ENCODE measurements at places on chromosomes 2 and 18.

DNA sequence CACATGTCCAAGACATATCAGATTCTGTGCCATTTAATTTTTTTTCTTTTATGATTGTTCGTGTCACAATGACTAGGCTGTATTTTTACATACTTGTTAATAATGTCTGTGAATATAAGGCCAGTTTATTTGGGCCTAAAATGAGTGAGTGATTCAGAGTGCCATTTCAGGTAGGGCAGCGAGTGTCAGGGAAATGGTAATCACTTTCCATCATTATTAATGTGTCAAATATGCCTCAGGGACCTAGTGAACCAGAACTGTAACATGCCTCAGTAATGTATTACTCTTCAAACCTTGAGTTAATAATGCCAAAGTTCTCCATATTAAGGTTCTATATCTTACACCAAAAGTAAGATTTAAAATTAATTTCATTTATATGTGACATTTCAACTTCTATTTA lies 8.6 kb downstream of the FAM171B start:
- DNase-seq: no peak

- no peak for DNase-seq
Observed at GRCh38 chr2:10863837-10864236, 47.9 kb upstream of the KCNF1 start.

DNA sequence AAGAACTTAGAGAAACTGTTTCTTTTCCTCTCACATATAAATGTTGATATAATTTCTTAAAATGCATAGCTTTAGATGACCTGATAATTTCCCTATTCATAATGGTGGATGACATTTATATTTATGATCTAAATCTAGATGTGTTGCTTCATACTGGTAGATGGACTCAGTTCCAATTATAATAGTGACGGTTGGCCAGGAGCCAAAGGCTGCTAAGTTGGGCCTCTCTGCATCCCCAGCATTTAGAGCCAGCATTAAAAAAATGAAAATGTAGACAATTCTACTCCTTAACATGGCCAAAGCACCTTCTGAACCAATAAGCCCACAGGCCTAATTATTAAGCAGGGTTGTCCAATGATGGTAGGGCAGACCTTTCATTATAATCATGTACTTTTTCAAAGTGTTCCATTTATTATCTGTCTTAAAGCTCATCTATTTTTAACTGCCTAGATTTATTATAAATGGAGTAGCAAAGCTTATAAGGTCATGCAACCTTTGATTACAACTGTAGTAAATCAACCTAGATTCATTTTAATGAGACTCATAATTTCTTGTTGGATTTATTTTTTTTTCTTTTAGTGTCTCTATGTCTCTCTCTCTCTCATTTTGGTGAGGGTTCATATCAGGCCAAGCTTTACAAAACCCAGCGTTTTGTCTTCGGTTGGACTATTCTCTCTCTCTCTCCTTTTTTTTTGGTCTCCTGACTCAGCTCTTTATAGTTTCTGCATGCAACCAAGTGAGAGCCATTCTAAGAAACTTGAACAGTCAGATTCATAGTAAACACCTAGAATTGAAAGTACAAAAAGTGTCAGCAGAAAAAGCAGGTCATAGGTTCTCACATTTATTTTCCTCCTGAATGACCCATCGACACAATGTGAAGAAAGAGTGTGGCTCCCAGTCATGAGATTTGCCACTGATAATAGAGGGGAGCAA lies 2016.1 kb upstream of the PIK3C3 start:
- no peak for DNase-seq

DNA sequence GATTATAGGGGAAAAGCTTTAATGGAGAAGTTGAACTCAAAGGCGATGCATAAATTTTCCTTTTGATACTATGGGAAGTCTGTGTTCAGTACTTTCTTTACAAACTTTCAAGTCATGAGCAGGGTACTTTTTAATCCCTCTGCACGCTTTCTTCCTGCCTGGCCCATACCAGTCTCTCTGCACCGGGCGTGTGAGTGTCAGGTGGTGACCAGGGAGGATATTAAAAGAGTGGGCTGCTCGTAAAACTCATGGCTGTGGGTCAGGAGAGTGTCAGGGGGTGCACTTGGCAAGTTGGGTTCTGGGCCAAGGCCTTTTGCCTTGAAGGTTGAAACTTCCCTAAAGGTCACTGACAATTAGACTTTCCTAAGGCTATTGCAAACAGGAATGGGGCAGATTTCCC lies 367.8 kb downstream of the GPD2 start:
- DNase-seq: no peak

- DNase-seq: no peak
Observed at GRCh38 chr2:235956281-235956970, 211.8 kb downstream of the GBX2 start.

- no peak for DNase-seq
Observed at GRCh38 chr2:240425697-240426096, 9.8 kb upstream of the GPC1 start.

DNA sequence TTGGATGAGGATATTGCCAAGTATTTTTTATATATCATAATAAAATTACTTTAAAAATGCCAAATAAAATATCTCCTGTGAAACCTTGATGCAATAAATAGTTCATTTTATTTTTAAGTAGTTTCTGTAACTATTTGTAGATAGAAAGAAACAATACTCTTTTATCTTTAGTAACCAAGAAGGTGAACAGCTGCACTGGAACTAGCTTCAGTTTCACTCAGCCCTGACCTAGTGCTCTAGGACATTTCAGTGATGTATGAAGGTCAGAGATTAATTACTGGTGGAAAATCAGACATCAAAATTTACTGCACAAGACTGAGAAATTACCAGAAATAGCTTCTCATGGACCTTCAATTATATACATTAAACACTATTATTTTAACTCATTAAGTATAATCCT lies 1305.0 kb downstream of the CNTNAP5 start:
- no peak for DNase-seq

- DNase-seq: no peak
Observed at GRCh38 chr2:65714866-65715265, 282.5 kb upstream of the SPRED2 start.

- DNase-seq: no peak
Observed at GRCh38 chr2:137221797-137222492, 456.6 kb downstream of the THSD7B start.

DNA sequence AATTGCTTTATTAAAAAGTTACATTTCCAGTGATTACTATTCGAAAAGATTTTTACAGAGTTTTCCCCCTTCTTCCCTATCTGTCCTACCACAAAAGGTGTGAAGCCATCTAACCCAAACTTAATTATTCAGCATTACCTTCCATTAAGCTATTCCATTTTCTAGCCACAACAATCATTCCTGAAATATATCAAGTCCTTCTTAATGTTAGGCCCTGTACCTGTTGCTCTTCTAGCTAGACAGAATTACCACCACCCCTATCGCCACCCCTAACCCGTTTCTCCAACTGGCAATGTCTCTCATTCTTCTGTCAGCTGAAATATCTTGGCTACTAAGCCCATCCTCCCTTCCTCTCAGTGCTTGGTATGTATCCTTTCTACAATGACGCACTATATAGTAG lies 13.9 kb downstream of the IWS1 start:
- no peak for DNase-seq

DNA sequence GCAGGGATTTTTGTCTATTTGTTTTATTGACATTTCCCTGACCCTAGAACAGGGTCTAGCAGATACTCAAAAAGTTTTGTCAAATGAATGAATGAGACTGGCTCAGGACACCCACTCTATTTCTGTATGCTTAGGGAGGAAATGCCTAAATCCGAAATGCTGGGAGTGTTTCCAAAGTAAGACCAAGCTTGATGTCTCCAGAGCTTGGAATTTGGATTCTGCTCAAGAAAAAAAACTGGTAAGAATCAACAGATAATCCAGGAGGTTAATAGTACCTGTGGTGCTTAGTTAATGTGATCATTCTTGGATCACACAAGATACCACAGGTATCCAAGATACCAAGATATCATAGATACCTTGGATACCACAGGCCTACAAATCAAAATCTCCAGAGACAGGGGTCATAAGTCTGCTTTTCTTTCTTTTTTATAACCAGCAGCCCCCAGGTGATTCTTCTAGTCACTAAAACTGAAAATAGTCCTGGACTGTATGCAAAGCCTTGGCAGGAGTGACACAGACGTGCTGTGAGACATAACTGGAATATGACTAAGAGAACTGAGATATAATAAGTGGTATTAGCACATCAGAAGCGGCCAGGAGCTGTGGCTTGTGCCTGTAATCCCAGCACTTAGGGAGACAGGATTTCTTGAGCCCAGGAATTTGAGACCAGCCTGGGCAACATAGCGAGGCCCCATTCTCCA lies 39.9 kb upstream of the SP3 start:
- no peak for DNase-seq

DNA sequence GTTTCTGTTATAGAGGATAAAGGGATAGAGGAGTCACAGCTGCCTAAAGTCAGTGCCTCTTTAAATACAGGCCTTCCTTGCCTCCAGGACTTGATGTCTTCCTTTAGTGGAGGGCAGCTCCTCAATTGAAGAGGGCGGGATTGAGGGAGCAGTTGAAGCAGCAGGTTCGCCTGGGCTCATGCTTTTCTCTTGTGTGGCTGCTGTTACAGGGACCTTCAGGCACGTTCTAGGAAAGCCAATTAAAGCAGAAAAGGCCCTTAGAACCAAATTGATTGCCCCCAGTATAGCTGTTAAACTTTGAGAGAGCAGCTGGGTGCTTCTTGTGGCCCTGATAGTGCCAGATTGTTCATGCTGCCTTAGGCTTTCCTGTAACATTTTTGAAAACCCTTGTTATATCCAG lies 42.0 kb upstream of the LTBP1 start:
- no peak for DNase-seq

DNA sequence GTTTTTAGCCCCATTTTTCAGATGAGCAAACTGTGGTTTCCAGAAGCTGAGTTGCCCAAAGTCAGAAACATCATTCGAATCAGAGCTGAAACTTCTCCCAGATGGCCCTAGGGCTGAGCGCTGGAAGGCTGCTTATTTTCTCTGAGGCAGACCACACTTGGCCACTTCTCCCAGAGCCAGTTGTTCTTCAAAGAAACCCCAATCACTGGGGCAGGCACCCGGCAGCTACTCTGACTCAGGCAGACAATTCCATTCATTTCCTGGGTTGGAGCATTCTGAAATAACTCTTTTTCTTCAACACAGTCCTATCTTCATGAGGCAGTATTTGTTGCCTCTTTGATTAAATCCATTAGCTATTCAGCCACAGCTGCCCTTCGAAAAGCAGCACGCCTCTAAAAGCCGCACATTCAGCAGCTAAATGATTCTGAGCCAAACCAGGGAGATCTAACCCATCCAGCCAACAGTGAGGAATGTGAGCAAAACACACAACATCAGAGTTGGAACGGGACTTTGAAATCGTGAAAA lies 40.9 kb downstream of the LRATD1 start:
- no peak for DNase-seq

DNA sequence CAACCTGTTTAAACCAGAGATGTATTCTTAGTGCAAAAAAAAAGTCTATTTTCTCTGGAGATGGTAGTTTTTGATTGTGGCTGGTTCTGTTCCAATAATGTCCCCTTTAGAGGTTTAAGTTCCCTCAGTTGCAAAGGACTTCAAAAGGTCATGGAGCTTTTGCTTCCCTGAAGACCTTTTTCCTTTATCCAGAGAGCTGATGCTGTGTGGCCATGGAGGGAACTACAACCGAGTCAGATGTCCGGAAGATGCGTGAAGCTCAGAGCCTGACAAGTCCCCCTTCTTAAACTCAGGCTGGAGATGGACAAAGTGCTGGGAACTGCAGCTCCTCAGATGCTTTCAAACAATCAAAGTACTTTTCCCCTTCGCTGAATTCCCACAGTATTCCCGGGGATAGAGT lies 176.1 kb downstream of the TMEM18 start:
- no peak for DNase-seq
